Stimulated activated CD4-positive, alpha-beta T cell treated with anti-CD3 and anti-CD28 coated beads, Interleukin-1b, Interleukin-23, amount 100 ng/mL, for 24 hours (primary cell): ENCODE measurements at places on chromosomes 4 and X.

DNA sequence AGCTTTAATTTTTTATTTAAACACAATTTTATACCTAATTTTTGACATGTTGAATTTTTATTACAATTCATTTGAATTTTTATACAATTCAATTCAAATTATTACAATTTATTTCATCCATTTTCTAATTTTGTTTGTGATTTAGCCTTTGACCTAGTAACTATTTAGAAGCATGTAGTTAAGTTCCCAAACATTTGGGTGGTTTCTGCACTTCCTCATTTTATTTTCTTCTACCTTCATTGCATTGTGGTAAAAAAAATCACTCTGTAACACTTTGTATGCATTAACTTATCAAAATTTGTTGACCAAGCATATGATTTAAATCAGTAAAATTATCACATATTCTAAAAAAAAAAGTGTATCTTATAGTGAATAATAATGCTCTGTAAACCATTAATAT lies 928.9 kb downstream of the ARAP2 start:
- no peak for DNase-seq

GRCh38 chr4:7324651-7325121 lies 110.0 kb downstream of the PSAPL1 start:
- DNase-seq, result no peak

- DNase-seq, result no peak
Measured at GRCh38 chr4:105191621-105192210, 45.0 kb downstream of the TET2 start.

DNA sequence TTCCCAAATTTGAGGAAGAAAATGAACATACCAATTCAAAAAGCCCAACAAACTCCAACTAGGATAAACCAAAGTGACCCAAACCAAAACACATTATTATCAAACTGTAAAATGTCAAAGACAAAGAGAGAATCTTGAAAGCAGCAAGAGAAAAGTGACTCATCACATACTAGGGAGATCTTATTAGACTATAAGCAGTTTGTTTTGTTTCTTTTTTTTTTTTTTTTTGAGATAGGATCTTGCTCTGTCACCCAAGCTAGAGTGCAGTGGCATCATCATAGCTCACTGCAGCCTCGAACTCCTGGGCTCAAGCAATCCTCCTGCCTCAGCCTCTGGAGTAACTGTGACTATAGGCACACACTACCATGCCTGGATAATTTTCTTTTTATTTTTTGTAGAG lies 12.6 kb downstream of the C4orf36 start:
- no peak for DNase-seq

DNA sequence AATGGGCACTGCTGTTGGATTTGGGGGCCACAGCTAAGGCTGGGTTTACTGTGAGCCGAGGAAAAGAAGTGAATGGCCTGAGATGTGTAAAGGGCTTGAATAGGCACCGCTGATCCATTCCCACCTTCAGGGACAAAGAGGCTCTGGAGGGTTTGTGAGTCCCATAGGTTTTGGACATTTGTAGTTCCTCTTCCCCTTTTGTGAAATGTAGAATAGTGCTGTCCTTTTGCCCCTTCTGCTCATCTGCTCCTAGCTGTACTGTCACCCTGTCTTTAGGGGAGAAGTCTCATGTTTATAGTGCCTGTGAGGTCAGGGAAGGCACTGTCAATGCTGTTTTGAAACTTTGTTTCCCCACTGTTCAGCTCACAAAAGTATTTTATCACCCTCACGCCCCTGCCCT lies 26.4 kb upstream of the CLCN4 start:
- no peak for DNase-seq

- no peak for DNase-seq
Measured at GRCh38 chrX:39176105-39176504, 374.8 kb downstream of the MID1IP1 start.

- DNase-seq, result no peak
Measured at GRCh38 chr4:37666625-37667071, 19.5 kb downstream of the RELL1 start.

GRCh38 chrX:28920153-28920943 lies 333.1 kb downstream of the IL1RAPL1 start:
- no peak for DNase-seq

DNA sequence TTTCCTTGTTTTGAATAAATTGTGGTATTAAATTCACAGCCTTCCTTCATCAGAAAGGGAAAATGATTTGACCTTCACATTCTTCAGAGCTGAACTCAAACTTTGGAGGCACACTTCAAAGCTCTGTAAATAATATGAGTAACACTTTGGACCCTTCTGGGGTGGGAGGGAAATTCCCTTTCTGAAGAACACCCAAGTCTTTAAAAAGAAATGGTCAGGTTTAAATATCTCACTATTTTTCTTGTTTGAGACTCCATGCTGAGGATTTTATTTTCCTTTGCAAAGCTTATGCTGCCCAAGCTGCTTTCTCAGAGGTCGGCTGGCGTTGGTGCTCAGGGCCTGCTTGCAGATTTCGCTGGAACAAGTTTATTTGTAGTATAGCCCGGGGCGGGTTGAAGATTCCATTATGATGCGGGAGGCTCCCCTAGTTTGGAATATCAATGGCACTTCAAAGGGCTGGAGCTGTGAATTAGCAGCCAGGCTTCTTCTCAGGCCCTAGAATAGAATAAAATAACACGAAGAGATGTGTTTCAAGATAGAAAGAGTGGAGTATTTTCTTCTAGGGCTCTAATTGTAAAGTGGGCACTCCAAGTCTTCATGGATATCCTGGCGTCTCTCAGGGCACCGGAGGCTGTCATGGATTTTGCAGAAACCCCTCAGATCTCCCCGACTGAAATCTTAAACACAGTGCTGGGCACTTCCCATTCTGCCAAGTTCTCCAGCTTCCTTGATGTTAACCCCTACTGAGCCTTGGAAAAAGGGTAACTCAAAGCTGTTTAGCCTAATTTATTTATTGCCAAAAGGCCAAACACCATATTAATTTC lies 315.6 kb downstream of the GPAT3 start:
- DNase-seq, result no peak

DNA sequence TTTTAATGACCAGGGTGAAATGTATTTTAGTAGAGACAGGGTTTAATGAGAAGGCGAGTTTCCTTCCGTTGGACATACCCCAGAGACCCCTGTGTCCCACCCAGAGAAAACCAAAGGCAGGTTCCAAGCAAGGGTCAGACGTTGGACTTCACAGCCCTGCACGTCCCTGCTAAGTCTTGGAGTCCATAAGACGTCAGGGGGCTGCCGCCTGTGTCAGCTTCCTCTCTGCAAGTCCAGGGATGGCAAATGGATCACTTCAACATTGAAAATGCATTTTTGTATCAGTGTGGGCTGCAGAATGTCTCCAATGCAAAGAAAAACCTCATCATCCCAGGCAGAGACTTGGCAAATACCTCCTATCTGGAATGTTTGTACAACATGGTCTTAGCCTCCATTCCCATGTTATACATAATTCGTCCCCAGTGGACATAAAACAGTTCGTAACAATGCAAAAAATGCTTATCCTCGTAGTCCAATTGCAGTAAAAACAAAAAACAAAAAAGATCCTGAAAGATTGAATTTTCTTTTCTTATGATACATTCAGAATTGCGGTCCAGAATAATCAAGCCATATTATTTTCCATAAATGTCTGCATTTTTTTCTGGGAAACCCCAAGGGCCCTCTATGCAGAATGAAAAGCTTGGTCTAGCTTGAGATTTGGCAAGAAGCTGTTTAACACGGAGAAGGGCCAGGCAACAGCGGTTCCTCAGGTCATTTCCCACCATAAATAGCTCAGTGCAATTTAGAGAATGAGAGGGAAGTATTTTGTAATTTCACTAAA lies 190.9 kb downstream of the SHOX start:
- no peak for DNase-seq

- no peak for DNase-seq
Measured at GRCh38 chrX:154603438-154604430, 15.3 kb downstream of the CTAG1B start.

- DNase-seq, result no peak
Measured at GRCh38 chr4:120777459-120777858, 145.1 kb downstream of the PRDM5 start.

- no peak for DNase-seq
Measured at GRCh38 chr4:155667568-155668511, 1.2 kb downstream of the GUCY1A1 start.

DNA sequence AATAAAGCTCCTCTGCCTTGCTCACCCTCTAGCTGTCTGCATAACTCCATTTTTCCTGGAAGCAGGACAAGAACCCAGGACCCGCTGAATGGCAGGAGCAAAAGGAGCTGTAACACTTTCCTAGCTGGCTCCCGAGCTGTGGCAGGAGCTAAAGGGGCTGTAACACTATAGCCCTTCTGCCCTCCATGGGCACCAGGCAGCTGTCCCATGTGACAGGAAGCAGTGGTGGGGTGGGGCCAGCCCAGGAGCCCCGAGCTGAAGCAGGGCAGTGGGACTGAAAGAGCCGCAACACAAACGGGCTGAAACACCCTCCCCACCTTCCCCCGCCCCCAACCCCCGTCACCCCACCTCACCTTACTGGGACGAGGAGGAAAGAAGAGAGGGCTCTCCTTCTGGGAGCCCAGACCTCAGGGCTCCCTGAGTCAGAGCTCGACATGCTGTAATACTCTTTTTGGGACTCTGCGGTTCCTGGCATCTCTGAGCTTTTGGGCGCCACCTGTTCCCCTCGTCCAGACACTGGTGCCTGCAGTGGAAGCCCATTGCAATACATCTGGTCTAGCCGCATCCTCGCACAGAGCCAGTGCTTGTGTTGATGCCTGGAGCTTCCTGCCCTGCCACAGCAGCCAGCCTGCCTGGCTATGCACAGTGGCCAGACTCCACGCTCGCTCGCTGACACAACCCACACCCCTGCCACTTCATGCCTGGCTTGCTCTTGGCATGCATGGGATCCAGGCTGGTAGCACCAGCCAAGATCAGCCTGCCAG lies 39.4 kb downstream of the PPM1K start:
- DNase-seq, result no peak

GRCh38 chr4:116838609-116839008 lies 246.8 kb downstream of the TRAM1L1 start:
- no peak for DNase-seq

GRCh38 chr4:132065940-132066495 lies 1083.1 kb upstream of the PCDH10 start:
- DNase-seq, result no peak
